Activated CD8-positive, alpha-beta T cell treated with anti-CD3 and anti-CD28 coated beads, Interleukin-2, amount 10 ng/mL, durations not matched to agents 7 days and 5 days (primary cell): ENCODE measurements at places on chromosomes 5 and 9.

GRCh38 chr5:36641431-36641830, 35.0 kb downstream of the SLC1A3 start:
- H3K27me3 ChIP-seq = peaks cover 15% of the 10 kb centered on the region
- no peak overlapping the region for H3K27ac ChIP-seq
- H3K36me3 ChIP-seq = no peaks in the 10 kb centered on the region
- H3K4me1 ChIP-seq = no peaks in the 10 kb centered on the region
- no peak for DNase-seq
- H3K4me3 ChIP-seq = no peak overlapping the region

GRCh38 chr5:68287631-68287975, 72.0 kb downstream of the PIK3R1 start:
- peaks cover 83% of the 10 kb centered on the region for H3K4me1 ChIP-seq
- peak overlapping the region; percentile 96 for H3K27ac ChIP-seq
- peaks cover 61% of the 10 kb centered on the region for H3K36me3 ChIP-seq
- DNase-seq = no peak
- H3K27me3 ChIP-seq = no peaks in the 10 kb centered on the region
- H3K4me3 ChIP-seq = peak overlapping the region; percentile 84

- peaks cover 40% of the 10 kb centered on the region for H3K27me3 ChIP-seq
- H3K27ac ChIP-seq = no peak overlapping the region
- H3K4me1 ChIP-seq = peaks cover 8% of the 10 kb centered on the region
- H3K4me3 ChIP-seq = peak overlapping the region; percentile 56
- DNase-seq = no peak
These were observed 929 bp downstream of the SH3PXD2B start for GRCh38 chr5:172453206-172453985.

DNA sequence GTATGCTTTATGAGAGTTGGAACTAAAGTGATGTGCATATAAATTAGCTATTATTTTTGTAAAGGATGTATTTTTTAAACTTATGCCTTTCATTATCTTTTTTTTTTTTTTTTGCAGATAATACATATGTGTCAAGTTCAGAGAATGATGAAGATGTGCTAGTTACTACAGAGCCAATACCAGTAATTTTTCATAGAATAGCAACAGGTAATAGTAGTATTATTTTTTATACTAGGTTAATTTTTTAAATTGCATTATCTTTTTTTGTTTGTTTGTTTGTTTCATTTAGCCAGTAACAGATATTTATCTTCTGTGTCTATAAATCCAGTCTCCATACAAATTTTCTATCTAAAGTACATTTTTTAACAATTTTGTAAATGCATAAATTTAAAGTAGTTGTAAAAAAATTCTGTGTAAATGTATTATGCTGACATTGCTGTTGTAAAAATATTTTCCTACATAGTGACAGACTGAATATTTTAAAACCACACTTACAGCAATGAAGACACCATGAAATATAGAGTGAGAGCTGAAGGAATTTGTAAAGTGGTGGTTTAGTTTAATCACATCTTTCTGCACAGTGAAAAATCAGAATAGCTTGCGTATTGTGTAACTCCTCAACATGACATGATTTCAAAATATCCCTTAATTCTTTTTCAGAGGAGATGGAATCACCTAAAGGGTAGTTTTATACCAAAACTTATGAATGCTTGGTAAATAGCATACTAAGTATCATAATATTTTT, 93.3 kb downstream of the PARP8 start:
- H3K4me1 ChIP-seq = peaks cover 2% of the 10 kb centered on the region
- H3K4me3 ChIP-seq = no peak overlapping the region
- peaks cover 54% of the 10 kb centered on the region for H3K36me3 ChIP-seq
- no peak for DNase-seq

DNA sequence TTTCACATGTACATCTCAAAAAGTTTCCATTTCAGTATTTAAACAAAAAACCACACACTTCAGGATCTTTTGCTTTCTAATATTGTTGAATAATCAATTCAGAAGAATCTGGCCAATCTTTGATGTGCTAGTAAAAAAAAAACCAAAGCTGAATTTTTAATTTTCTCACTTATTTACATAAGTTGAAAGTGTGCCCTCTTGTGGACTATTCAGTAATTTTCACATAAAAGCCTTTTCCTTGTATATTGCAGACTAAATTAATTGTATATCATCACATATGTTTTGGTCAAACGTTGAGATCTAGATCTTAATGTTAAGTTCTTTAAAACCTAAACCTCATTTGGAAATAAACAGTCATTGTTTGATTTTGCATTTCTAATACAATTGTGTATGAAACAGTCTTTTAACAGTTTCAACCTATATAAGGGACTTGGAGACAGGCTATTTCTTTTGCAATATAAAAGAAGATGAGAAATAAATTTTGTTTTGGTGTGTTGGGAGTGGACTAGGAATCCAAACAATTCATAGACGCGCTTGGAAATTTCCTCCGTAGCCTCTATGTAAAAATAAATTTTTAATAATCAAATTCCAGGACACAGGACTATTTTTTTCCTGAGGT, 68.1 kb downstream of the NIPBL start:
- H3K36me3 ChIP-seq = no peaks in the 10 kb centered on the region
- H3K27ac ChIP-seq = no peak overlapping the region
- no peak for DNase-seq
- H3K27me3 ChIP-seq = no peaks in the 10 kb centered on the region
- no peak overlapping the region for H3K4me3 ChIP-seq
